GM23248 (cell line): ENCODE measurements at places on chromosomes 7 and 10. TPM values are rescaled to one million over a fixed set of nuclear protein-coding genes. Genes with fewer than 3 reads are reported as not detected.

The GARIN1A gene
- 0.43 and 0.89 TPM in 2 replicates for total RNA-seq

- DNase-seq: peak; percentile 43
Measured at GRCh38 chr10:120400601-120401000, 56.4 kb upstream of the PLPP4 start.

GRCh38 chr7:21059069-21059468 is 272.4 kb upstream of the SP8 start:
- DNase-seq: no peak

The ANKRD7 gene
- total RNA-seq: 0.25 TPM in 1 of 2 replicates, not detected in the other

DNA sequence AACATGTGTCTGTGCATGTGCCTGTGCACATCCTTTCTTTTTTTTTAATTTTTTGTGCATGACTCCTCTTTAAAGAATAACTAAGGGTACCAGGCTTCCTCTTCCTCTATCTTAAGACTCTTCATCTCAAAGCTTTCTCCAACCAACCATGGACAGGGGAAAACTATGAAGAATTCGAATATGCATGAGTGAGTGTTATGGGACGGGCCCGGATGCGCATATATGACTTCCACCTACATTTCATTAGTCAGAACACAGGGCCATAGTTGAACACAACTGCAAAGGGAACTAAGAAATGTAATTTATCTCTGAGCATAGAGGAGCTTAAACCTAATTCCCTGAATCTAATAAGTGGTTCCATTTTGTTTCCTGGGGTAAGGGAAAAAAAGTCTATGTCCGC is 270.3 kb upstream of the SORCS1 start:
- no peak for DNase-seq

The EVX1 gene
- not detected in 2 replicates for total RNA-seq

DNA sequence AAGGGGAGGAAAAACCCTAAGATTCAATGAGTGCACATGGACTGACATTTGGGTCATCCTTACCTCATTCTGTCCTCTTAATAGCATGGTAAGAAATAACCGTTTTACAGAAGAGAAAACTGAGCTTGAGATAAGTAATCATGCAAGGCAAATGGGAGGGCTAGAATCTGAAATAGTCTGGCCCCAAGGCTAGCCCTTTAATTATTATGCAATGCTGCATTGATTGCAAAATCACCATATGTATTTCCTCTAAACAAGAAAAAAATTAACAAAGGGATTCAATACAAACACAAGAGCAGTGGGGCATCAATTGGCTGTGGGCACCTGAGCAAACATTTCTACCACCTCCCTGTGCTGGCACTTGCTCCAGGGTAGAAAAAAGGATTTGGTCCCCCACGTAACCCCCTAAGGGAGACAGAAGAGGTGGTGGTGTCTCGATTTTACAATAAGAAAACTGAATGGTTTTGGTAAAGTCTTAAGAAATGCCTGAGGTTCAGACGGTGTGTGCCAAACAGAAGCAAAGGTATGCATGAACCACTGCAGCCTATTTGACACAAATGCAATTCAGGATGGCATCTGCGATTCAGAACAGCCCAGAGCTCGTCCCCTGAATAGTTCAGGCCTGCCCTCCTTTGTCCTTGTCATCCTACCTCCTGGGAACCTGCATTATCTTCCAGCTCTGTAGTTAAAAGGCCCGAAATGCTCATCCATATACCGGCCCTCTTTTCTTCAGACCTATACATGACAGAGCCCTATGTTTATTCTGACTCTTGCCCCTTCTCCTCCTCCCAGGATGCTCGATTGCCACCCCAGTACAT is 23.6 kb downstream of the PIP4K2A start:
- DNase-seq: peak; percentile 42

DNA sequence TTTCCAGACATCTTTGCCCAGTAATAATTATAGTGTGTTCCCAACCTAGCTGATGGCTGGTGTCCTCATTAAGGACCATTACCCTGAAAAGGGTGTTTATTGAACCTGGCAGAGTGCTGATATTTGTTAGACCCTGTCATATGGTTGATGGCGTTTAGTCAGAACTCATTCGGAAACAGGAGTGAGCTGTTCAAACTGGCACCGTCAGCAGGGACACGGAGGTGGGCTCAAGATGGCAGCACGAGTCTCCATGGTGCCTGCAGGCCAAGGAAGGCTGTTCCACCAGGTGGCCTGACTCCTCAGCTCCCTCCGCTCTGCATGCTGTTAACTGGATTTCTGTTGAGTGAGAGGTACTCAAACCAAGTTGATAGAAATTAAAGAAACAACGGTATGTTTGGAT is 589.1 kb upstream of the MGMT start:
- DNase-seq: no peak

DNA sequence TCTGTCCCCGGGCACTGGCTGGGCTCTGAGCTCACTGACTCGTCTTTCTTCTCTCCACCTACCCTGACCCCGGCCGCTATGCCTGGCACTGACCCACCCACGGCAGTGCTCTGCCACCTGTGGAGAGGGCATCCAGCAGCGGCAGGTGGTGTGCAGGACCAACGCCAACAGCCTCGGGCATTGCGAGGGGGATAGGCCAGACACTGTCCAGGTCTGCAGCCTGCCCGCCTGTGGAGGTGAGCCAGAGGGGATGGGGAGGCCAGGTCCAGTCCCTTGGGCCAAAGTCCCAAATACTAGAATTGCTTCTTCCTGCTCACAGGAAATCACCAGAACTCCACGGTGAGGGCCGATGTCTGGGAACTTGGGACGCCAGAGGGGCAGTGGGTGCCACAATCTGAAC is 27.3 kb downstream of the TBATA start:
- DNase-seq: no peak

GRCh38 chr7:43791665-43792064 is 33.2 kb downstream of the BLVRA start:
- DNase-seq: no peak

The MYO1G gene
- not detected in 2 replicates for total RNA-seq
